ENCODE measurements at places on chromosomes 16 and 17.

GRCh38 chr16:65285128-65286048 lies 163.5 kb upstream of the CDH11 start:
- H3K4me1 ChIP-seq = peaks cover 14% of the 10 kb centered on the region
- no peak overlapping the region for H3K27ac ChIP-seq
- H3K4me3 ChIP-seq = no peak overlapping the region
- no peak for DNase-seq
- H3K36me3 ChIP-seq = no peaks in the 10 kb centered on the region

DNA sequence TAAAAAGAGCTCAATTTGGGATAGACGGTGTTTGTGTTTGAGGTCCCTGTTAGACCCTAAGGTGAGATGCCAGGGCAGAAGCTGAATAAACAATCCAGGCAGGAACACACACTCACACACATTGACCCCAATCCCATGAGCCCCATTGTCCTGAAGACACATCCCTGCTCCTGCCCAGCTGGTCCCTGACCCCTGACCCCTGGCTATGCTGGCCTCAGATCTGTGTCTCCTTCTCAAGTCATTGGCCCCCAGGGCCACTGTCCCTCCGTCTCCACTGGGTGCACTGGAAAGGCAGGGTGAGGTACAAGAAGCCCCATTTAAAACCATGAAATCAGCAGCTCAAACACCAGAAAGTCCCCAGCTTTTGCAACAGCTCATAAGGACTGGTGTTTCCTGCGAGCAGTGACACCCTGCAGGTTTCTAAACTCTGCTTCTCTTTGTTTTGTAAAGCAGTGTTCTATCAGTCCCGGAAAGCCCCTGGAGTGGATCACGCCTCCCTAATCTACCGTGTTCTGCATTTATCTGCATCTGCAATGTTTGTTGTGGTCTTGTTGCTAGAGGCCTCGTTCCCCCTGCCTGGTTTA lies 18.0 kb upstream of the ASGR2 start:
- H3K4me3 ChIP-seq = no peak overlapping the region
- H3K27me3 ChIP-seq = peaks cover 21% of the 10 kb centered on the region
- peak; percentile 43 for DNase-seq
- H3K4me1 ChIP-seq = peaks cover 13% of the 10 kb centered on the region
- H3K27ac ChIP-seq = peak overlapping the region; percentile 62

- peaks cover 54% of the 10 kb centered on the region for H3K36me3 ChIP-seq
- no peak for DNase-seq
- no peak overlapping the region for H3K4me3 ChIP-seq
- no peaks in the 10 kb centered on the region for H3K27me3 ChIP-seq
Observed at GRCh38 chr16:75624921-75625334, 1.8 kb upstream of the ADAT1 start.

DNA sequence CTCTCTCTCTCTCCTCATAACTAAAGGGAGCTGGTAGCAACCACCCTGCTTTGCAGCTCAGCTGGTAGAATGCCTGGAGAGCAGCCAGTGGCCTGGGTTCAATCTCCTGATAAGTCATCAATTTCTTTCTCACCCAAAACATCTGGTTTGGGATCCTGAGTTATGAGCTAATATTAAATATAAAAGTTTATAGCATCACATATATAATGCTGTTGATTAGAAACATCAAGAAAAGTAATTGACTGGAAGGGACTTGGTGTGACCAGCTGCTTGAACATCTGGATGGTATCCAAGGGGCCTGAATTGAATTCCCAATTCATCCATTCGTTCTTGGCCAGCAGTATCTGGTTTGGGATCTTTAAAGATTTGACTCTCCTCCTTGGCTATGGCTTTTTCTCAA lies 12.2 kb upstream of the ELAC2 start:
- H3K4me3 ChIP-seq = no peak overlapping the region
- H3K27ac ChIP-seq = no peak overlapping the region
- H3K27me3 ChIP-seq = no peaks in the 10 kb centered on the region
- no peaks in the 10 kb centered on the region for H3K36me3 ChIP-seq

Measured in muscle of leg (tissue), 16 donors.